MM.1S (cell line): ENCODE measurements at places on chromosomes 2 and 18.
A peak's percentile ranks its signal among the peaks of the same experiment; 100 is the strongest.

DNA sequence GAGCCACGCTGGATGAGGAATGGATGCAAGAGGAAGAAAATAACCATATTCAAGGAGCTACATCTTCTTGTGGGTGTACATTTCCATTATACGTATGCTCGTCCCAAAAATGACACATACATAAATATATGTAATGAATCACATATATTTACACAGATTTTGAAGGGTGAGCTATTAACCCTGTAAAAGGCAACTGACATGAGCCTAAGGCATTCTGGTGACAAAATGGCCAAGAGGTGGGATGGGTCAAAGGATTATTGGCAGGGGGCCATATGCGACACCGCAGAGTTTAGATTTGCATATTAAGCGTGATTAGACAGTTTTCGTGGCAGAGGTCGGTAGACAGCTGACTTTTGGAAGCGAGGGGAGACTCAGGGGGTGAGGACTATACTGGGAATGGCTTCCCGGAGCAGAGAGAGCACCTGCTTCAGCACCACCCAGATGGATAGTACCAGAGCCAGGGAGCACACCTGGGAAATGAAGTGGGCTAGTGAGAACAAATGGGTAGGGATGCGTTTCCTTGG is 431 bp upstream of the CNRIP1 start:
- no peak for DNase-seq

- DNase-seq: no peak
Observed at GRCh38 chr2:206378835-206379234, 64.5 kb upstream of the ADAM23 start.

GRCh38 chr2:17181051-17181752 is 337.0 kb downstream of the RAD51AP2 start:
- no peak for DNase-seq

DNA sequence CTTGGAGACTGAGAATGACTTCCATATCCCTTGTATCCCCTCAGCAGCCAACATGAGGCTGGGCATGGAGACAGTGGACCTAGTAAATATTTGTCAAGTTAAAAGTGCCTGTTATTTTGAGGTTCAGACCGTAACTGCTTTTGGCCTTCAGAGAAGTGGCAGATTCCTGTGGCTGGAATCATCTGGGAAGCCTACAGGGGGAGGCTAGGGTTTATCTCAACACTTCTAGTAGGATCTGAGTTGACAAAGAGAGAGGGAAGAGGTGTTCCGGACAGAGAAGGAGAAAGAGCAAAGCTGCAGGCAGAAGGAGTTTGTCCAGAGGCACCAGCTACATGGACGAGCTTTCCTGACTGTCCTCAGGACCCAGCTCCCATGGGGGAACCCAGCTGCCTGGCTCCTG is 27.0 kb downstream of the SLC14A2 start:
- DNase-seq: no peak

- no peak for DNase-seq
Observed at GRCh38 chr2:162242586-162243280, 512 bp downstream of the FAP start.

DNA sequence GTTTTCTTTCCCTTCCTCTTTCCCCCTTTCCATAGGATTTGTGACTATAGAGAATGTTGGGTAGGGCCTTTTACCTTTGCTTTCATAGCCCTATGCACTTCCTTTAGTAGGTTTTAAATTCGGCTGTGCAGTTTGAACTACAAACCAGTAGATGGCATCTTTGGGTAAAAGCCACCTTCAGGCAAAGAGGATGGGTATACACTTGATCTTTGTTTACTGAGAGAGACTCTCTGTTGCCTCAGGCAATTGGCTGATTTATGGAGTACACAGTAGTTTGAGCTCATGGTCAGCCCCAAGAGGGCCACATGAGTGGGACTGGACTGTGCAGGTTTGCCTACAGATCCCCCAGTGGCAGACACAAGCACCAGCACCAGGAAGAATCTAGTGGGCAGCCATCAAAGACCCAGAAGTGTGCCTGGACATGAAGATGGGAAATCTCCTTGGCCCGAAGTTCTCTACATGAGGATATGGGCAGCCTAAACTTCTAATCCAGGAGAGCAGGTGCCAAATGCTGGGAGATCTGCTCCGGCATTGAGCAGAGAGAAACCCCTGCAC is 1304.3 kb upstream of the DDX18 start:
- DNase-seq: peak; percentile 63

- DNase-seq: peak; percentile 86
Observed at GRCh38 chr18:72985686-72986085, 117.9 kb upstream of the NETO1 start.

GRCh38 chr2:70356941-70357683 is 55.2 kb upstream of the FAM136A start:
- DNase-seq: no peak

GRCh38 chr18:32770054-32770665 is 2.7 kb downstream of the KLHL14 start:
- no peak for DNase-seq

DNA sequence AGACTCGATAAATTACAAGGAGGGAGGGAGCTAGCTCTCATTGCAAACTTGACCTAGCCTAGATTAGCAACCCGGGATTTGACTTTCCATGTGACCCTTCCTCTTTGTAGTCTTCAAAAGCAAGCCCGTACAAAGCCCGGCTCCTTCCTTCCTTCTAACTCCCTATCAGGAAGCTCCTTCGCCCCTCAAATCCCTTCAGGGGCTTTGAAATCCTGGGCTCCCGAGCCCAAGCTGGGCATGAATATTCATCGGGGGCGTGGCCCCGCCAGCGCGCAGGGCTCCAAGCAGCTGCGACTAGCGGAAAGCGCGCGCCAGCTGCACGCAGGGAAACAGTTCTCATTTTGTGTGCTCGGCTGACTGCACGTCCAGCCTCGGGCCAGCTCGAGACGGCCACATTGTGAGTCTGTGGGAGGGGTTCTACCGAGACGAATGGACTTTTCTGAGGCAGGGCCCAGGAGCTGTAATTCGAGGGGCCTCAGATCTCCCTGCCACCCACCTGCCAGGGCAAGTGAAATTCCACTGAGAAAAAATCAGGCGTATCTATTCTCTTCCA is 84.0 kb upstream of the PELI1 start:
- peak; percentile 87 for DNase-seq

- DNase-seq: no peak
Observed at GRCh38 chr2:127054996-127055785, 51.8 kb downstream of the BIN1 start.

GRCh38 chr2:149464396-149464795 is 123.2 kb downstream of the MMADHC start:
- DNase-seq: no peak

GRCh38 chr2:225076125-225076524 is 33.9 kb upstream of the DOCK10 start:
- no peak for DNase-seq

GRCh38 chr2:98881153-98881650 is 54.8 kb downstream of the CRACDL start:
- DNase-seq: no peak

DNA sequence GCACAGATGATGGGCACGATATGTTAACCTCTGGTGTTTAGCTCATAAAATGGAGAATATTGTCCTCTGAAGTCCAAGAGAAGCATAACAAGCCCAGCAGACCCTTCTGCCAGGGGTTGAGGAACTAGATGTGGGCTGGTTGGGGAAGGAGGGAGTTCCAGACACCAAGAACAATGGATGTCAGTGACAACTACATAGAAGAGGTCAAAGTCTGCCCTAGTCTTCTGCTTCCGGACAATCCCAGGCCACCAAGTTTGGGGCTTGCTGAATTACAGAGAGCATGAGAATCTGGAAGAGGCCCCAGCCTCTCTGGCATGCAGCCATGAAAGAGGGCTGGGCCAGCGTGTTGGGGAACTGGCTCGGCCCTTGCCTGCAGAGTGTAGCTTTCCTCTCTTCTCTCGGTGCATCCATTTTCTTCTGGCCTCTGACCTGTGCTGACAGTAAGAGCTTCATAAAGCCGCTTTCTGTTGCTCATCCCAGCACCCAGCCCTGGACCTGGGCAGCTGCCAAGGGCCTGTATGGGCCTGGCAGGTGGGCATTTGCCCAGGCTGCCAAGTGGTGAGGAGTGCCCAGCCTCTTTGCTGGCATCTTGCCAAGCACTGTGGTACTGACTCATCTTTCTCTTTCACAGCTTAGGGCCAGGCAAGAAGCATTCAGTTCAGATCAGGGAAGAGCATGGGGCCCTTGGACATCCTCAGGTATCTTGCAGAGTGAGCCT is 14.6 kb upstream of the LAPTM4A start:
- peak; percentile 57 for DNase-seq

DNA sequence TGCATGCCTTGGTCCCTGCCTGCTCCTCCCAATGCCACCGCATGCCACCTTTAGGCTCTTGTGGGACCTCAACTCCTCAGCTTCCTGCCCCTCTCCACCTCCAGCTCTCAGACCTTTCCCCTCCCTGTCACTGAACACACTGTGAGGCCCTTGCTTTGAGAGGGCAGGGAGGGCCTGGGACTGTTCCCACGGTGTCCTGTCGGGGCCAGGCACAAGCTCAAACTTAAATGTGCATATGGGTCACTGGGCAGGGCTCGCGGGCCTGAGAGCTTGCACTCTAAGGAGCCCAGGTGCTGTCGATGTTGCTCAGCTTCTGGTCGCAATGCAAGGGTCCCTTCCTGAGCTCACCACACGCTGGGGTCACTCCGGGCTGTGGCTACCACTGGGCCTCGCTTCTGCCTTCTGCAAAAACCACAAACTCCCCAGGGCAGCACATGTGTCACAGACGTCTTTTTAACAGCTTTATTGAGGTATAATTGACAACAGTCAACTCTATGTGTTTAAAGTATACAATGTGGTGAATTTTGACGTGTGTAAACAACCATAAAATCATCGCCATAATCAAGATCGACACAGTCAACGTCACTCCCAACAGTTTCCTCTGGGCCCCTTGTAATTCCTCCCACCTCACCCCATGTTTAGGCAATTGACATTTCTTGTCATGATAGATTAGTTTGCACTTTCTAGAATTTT is 11.9 kb upstream of the B3GNT7 start:
- no peak for DNase-seq

- DNase-seq: peak; percentile 22
Observed at GRCh38 chr2:158214431-158214830, 112.8 kb downstream of the UPP2 start.

- no peak for DNase-seq
Observed at GRCh38 chr18:58556331-58557007, 72.4 kb downstream of the ALPK2 start.

- no peak for DNase-seq
Observed at GRCh38 chr18:44054514-44054913, 626.2 kb upstream of the SETBP1 start.

DNA sequence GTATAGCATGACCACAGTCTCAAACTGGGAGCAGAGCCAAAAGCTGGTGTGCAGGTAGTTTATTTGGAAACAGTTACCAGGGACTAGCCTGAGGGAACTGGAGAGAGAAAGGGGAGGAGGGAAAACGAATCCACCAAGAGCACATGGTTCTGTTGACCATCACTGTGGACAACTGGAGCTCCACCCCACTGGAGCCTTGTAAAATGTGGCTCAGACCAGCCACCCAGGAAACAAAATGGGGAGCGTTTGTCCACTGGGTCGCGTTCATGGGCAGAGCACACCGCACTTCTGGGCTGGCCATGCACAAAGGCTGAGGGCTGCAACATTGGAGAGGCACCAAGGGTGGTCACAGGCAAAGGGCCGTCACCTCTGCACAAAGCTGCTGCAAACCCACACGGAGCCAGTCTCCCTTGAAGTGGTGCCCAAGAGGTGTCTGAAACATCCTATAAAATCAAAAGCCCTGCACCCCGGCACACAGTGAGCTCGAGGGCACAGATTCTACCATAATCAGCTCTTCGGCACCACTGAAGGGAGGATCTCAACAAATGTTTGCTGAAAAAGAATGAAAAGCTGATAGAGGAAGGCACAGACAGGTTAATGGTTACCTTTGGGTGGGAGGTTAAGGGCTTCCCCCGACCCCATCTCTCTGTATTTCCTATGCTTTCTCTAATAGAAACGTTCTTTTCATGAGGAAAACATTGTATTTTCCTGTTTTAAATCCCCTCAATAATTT is 192.9 kb downstream of the INHBB start:
- DNase-seq: no peak

DNA sequence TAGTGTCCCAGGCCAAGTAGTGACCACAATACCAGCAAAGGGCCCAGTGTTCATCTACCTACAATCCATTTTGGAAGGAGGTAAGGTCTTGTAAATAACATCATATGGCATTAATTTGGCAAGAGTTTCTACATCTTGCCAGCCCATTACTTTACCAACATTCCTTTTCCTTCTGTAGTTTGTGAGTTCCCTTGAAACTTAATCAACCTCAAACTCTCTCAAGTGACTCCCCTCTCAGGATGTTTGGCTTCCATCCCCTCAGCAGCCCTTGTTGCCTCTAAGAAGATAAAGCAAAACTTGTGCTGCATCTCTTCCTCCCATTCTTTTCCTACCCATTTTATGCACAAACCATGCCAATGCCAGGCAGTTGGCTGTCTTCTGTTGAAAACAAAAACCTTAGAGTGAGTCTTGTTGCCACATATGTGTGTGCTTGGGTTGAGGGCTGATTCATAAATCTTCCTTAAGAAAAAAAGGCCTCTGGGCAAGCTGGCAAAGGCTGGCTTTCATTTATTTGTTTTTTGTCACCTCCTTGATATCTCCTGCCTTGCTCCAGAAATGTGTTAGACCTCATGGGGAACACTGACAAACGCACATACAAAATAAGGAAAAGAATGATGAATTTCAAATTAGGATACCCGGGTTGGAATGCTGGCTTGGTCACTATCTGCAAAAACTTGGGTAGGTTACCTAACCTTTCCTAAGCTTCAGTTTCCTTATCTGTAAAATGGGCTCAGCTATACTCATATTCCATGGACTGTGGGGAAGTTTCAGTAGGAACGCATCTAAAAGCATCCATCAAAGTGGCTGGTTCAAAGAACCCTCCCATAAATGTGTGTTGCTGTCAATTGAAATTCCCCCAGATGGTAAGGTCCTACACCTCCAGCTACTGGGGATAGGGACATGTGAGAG is 29.4 kb upstream of the ST3GAL5 start:
- no peak for DNase-seq

GRCh38 chr2:144146076-144146475 is 373.8 kb downstream of the ZEB2 start:
- DNase-seq: no peak

DNA sequence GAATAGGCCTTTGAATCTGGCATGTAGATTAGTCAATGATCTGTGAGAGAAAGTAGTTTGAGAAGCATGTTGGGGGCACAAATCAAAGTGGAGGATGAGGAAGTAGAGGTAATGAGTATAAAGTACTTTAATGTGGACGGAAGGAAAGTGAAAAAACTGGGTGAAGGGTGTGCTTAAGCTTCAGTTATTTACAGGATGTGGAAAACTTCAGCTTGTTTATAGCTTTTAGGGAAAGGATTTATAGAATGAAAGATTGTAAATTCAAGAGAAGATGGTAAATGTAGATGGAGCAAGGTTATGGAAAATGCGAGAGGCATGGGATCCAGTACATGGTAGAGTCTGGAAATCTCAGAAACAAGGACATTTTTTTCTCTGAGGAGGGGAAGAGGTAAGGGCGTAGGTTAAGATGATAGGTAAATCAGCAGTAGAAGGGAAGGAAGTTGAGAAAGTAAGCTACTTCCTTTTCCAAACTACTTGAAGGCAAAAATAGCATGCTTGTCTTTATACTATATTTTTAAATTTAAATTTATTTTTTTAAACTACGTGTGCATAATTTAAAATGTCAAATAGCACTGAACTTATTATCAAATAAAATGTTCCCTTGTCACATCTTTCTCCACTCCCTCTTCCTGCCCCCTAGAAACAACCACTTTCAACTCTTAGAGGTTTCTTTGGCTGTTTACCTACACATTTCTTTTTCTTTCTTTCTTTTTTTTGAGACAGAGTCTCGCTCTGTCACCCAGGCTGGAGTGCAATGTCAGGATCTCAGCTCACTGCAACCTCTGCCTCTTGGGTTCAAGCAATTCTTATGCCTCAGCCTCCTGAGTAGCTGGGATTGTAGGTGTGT is 8.5 kb downstream of the FAM117B start:
- no peak for DNase-seq

- DNase-seq: peak; percentile 34
Observed at GRCh38 chr2:150426315-150426714, 61.2 kb downstream of the RND3 start.
